ENCODE measurements at places on chromosomes 7 and 10.

GRCh38 chr7:135441791-135442190 is 68.1 kb downstream of the CNOT4 start:
- DNase-seq = no peak

GRCh38 chr10:125002047-125002422 is 60.1 kb downstream of the ZRANB1 start:
- DNase-seq = no peak

GRCh38 chr10:132580143-132580542 is 42.6 kb downstream of the INPP5A start:
- no peak for DNase-seq

DNA sequence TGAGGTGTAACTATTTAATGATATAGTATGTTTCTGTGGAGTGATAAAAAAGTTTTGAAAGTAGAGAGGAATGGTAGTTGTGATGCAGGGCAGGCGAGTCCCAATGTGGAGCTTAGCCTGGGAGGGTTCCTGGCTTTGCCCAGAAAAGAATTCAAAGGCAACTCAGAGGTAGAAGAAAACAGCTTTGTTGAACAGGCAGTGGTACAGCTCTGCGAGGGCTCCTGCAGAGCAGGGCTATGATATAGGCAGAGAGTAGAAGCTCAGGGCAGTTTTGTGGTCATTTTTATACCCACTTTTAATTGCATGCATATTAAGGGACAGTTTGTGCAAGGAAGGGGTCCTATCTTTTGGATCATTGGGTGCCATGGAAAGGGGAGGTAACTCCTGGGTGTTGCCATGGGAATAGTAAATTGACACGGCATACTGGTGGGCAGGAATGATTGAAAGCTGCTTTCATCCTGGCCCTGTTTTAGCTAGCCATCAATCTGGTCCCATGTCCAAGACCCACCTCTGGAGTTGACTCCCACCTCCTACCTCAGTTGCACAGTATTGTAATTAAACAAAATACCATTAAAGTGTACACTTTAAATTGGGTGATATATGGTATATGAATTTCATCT is 12.4 kb downstream of the CYP2C8 start:
- no peak for DNase-seq

- DNase-seq = no peak
These were observed 7.8 kb upstream of the DIP2C start for GRCh38 chr10:697097-697875.

DNA sequence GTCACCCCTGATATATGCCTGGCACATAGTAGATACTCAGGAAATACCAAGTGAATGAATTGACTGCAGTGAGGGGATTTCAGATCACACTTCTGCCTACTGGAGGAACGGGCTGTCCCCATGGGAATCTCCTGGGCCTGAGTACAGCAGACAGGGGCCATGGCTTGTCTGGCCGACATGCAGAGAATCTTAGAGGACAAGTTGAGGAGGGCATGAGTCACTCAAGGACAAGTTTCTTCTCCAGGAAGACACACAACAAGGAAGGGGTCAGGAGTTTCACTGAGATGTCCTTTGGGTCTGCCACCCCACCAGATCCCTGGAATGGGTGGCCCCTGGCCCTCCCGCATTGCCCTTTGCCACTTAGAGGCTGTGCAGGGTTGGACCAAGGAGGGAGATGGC is 20.7 kb downstream of the PLPP4 start:
- no peak for DNase-seq

Data from NCI-H1436 (cell line).